PC-9 (cell line): ENCODE measurements at places on chromosomes 2 and 18. TPM values are rescaled to one million over a fixed set of nuclear protein-coding genes. Genes with fewer than 3 reads are reported as not detected.

IMPA2 gene
- total RNA-seq, result 83.6 and 91.4 TPM in 2 replicates

UGT1A4 gene
- 73.6 and 93.0 TPM in 2 replicates for total RNA-seq

GFPT1 gene
- 58.3 and 60.2 TPM in 2 replicates for total RNA-seq

MDH1B gene
- total RNA-seq, result 2.7 and 4.1 TPM in 2 replicates

DES gene
- 0.60 TPM in 1 of 2 replicates, not detected in the other for total RNA-seq
